Progenitor cell of endocrine pancreas (in vitro differentiated cells): ENCODE measurements at places on chromosomes 2 and 18. TPM values are rescaled to one million over a fixed set of nuclear protein-coding genes. Genes with fewer than 3 reads are reported as not detected.

GRCh38 chr2:189545418-189545817 is 35.2 kb downstream of the SLC40A1 start:
- DNase-seq, result no peak

DNA sequence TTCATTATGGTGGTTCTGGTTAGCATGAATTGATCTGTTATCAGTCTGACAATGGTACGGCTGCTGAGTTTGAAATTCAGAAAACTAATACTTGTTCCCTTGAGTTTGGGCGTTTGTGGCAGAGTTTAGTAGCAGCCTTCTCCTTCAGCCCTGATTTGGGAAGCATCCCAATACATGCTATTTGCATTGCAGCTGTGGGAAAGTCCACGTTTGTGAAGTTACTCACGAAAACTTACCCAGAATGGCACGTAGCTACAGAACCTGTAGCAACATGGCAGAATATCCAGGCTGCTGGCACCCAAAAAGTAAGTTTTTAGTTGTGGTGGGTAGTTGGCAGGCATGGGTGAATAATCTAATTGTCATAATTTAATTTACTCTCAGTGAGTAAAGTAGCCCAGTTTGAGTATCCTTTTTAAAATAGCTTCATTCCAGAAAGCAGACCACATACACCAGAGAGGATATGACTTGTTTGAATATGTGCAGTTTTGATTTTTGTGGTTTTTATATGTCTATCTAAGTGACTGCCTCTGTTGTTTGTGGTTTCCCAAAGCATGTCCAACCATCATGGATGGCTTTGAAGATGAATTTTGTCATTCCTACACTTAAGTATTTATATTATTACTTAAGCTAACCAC is 12.2 kb downstream of the DGUOK start:
- DNase-seq, result no peak

DNA sequence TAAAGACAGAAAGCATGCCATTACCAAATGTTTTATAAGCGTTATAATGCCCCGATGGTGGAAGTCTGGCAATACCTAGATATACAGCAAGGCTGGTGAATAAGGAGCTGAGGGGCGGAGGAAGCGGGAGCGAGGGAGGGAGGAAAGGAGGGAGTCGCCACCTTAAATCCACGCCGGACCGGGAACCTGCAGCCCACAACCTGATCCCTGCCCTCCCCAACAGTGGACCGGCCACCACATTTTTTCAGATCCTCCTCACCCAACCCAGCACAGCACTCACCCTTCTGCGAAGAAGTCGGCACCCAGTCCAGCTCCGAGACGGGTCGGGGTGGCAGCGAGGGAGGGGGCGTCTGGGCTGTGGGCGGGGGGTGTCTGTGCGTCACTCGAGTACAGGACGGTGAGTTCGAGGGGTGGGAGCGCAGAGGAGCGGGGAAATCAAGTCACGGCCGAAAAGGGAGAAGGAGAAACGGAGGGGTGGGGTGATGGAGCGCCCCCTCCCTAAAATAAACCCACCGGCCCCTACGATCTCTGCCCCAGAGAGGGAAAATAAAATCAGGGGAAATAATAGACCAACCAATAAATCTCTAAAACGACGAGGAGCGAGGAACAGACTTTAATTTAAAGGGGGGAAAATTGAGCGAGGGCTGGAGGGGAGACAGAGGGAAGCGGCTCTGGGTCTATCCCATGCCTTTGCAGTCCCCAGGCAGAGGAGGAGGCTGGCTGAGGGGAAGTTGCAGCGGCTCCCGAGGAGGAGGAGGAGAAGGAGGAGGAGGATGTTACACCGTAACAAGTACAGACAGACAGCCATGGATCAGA is 96.5 kb upstream of the SERTAD2 start:
- DNase-seq, result peak; percentile 29

DNA sequence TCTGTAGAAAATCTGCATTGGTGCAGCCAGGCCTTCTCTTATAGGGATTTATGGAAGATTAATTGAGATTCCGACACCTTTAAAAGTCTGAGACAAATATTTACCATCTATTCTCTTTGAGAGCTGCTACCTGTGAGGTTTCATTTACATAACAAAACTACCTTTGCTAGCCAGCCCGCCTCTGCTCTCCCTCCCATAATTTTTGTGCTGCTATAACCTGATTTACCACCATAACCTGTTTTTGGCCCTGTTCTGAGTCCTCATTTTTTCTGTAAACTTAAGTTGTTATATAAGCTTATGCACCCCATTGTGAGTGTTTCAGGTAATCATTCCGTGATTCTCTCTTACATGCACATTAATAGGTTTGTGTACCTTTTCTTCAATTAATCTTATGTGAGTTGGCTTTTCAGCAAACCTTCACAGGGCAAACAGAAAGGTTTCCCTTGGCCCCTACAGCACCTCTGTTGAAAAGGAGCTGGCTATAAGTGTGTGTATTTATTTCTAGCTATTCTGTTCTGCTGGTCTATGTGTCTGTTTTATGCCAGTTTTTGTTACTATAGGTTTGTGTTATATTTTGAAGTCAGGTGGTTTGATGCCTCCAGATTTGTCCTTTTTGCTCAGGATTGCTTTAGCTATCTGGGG is 114.9 kb upstream of the XIRP2 start:
- no peak for DNase-seq

The LIMS3 gene
- 0.93 and 1.3 TPM in 2 replicates for total RNA-seq
